DMS 273 treated with DMSO at 0.1 percent for 48 hours (cell line): ENCODE measurements at places on chromosomes 3 and 15.

DNA sequence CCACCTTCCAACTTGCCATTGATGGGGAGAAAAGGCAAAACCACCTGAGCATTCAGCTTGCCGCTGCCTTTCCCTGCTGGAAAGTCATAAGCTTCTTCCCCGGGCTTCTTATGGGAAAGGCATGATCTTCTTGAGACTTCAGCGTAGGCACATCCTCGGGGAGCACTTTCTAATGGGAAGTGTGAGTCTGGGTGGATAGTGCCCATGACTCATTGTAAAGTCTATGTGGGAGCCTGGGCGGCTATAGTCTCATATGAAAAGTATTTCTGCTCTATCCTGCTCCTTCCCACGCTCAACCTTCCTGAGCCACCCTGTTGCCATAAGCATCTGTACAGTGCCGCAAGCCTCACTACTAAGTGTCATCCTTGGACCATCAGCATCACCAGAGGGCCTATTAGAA lies 309.9 kb upstream of the THBS1 start:
- DNase-seq, result no peak

GRCh38 chr15:47750030-47750739 lies 32.9 kb downstream of the SEMA6D start:
- DNase-seq, result no peak

- DNase-seq, result no peak
Measured at GRCh38 chr15:93294896-93295295, 205.9 kb upstream of the RGMA start.

- DNase-seq, result no peak
Measured at GRCh38 chr3:122213650-122214049, 30.2 kb downstream of the CASR start.

GRCh38 chr3:174322789-174323188 lies 536.3 kb upstream of the NAALADL2 start:
- DNase-seq, result no peak

- DNase-seq, result no peak
Measured at GRCh38 chr3:20043825-20044224, 3.6 kb downstream of the KAT2B start.

GRCh38 chr3:58237941-58238681 lies 519 bp downstream of the ABHD6 start:
- no peak for DNase-seq
